ENCODE measurements at places on chromosomes 2 and 18. TPM values are rescaled to one million over a fixed set of nuclear protein-coding genes. Genes with fewer than 3 reads are reported as not detected.

DNA sequence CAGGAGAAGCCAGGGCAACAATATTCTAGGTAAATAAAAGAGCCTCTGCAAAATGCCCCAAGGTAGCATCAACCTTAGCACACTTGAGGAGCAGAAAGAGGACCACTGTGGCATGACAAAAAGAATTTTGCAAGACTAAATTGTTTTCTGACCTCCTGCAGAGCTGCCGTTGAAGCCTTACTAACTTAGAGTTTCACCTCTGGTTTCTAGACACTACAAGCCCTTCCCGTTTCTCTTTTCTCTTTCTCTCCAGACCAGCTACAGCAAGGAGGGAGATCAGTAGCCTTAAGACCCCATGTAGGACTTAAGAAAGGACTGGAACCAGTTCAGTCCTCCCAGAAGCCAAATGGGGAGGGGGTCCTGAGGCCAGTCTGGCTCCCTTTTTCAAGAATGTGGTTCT is 73.3 kb upstream of the SP3 start:
- peaks cover 5% of the 10 kb centered on the region for H3K4me1 ChIP-seq
- H3K27me3 ChIP-seq: no peaks in the 10 kb centered on the region
- no peak overlapping the region for H3K4me3 ChIP-seq
- H3K27ac ChIP-seq: no peak overlapping the region
- H3K36me3 ChIP-seq: no peaks in the 10 kb centered on the region
- no peak for DNase-seq

- no peak overlapping the region for H3K27ac ChIP-seq
- H3K36me3 ChIP-seq: no peaks in the 10 kb centered on the region
- no peak for DNase-seq
- H3K4me1 ChIP-seq: no peaks in the 10 kb centered on the region
Measured at GRCh38 chr2:134648586-134648985, 70.2 kb downstream of the TMEM163 start.

- no peaks in the 10 kb centered on the region for H3K36me3 ChIP-seq
- H3K27ac ChIP-seq: no peak overlapping the region
- no peaks in the 10 kb centered on the region for H3K4me1 ChIP-seq
- no peak for DNase-seq
- no peaks in the 10 kb centered on the region for H3K27me3 ChIP-seq
- H3K4me3 ChIP-seq: no peak overlapping the region
Measured at GRCh38 chr2:124301915-124302314, 276.8 kb downstream of the CNTNAP5 start.

DNA sequence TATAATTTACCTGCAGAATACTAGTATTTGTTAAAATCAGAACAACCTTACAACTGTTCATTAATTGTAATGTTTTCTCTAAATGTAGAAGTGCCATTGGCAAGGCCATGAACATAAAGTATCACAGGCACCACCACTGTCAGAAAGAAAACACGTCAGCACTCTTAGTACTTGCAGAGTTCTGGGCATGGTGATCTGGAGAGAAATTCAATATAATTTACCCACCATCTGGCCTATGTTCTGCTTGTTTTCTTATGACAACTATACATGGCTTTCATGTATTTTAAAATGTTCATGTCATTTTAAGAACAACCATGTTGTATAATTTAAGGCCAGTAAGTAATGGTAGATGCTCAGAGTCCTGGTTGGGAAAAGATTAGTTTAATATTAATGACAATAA is 114.2 kb upstream of the SULT1C3 start:
- H3K27me3 ChIP-seq: no peaks in the 10 kb centered on the region
- H3K27ac ChIP-seq: no peak overlapping the region
- H3K4me1 ChIP-seq: no peaks in the 10 kb centered on the region
- H3K4me3 ChIP-seq: no peak overlapping the region

GRCh38 chr2:60385648-60386047 is 167.8 kb downstream of the BCL11A start:
- no peak overlapping the region for H3K4me3 ChIP-seq
- no peaks in the 10 kb centered on the region for H3K36me3 ChIP-seq
- peaks cover 3% of the 10 kb centered on the region for H3K4me1 ChIP-seq
- no peak overlapping the region for H3K27ac ChIP-seq
- no peaks in the 10 kb centered on the region for H3K27me3 ChIP-seq

GRCh38 chr2:143282684-143283083 is 153.5 kb downstream of the ARHGAP15 start:
- no peak overlapping the region for H3K27ac ChIP-seq
- H3K4me3 ChIP-seq: no peak overlapping the region
- H3K36me3 ChIP-seq: no peaks in the 10 kb centered on the region
- no peaks in the 10 kb centered on the region for H3K27me3 ChIP-seq

DNA sequence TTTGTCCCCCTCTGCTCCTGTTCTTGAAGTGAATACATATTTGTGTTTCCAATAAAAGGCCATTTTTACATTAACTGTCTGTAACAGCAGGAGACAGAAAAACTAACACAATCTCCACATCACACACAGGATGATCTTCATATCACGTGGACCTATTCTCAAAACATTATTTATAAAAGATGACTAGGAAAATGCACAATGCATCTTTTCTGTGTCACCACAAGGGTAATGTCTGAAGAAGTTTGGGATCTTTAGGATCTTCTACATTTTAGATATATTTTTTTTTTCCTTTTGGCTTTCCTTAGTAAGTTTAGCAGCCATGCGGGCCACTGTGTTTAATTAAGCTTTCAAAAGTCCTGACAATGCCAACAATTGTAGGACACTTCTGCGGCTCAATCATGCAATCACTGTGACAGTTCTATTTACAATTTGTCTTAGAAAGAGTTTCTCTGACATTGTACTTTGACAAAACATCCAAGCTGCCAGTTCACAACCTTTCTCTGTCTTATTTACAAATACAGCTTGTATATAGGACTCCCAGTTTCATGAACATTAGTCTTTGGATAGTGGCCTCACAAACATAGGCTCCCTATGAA is 12.3 kb downstream of the BCL11A start:
- DNase-seq: no peak
- no peak overlapping the region for H3K27ac ChIP-seq
- no peaks in the 10 kb centered on the region for H3K27me3 ChIP-seq

DNA sequence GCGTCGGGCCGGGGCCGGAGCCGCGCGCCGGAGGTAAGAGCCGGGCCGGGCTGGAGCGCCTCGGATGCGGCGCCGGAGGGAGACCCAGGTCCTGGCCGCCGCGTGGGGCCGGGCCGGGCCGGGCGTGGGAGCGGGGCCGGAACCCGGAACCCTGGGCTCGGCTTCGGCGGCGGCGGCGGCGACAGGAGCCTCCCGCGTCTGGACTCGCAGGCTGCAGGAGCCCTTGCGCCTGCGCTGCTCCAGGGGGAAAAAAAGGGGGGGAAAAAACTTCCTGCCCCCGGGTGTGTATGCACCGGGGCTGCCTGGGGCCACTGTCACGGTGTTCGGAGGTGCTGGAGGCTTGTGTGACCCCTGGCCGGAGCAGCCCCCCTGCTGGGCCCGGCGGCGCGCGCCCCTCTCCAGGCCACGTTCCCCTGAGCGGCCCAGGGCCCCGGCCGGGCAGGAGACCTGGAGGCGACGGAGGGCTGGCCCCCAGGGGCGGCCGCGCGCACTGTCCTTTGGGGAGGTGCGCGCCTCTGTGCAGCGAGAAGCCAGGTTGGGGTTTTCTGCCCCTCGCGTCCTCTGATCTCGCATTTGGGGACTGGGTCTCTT is 864 bp downstream of the KLHL29 start:
- no peak for DNase-seq
- peaks cover 10% of the 10 kb centered on the region for H3K4me1 ChIP-seq
- H3K27me3 ChIP-seq: peaks cover 26% of the 10 kb centered on the region
- H3K27ac ChIP-seq: no peak overlapping the region

FSIP2 gene
- total RNA-seq: 1.4 TPM

CRIM1 gene
- 27.4 TPM for total RNA-seq

ZNG1B gene
- 32.7 TPM for total RNA-seq
